ENCODE measurements at places on chromosomes 5 and 9.

DNA sequence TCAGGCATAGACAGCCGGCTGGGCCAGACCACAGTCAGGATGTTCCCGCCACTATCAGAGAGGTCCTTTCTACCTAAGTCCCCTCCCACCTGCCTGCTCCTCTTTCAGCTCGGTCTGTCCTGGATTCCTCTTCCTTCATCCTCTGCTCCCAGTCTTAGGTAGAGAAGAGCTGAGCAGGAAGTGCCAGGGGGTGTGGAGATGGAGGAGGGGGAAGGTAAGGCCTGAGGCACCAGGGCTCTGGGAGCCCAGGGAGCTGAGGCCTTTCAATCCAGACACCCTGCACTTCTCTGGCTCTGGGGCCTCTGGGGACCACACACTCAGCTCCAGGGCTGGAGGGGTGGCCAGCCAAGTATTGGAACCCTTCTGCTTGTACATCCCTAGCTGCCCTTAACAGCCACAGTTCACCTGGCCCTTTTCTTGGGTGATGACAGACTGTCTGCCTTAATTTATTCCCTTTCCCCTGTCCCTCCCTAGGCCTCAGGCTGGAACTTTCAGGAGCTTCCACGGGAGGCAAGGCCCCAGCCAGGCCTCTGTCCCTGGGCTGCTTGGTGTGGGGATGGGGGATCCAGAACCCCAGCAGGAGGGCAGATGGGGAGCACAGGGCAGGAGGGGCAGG lies 15.6 kb downstream of the IRF1 start:
- DNase-seq = no peak

DNA sequence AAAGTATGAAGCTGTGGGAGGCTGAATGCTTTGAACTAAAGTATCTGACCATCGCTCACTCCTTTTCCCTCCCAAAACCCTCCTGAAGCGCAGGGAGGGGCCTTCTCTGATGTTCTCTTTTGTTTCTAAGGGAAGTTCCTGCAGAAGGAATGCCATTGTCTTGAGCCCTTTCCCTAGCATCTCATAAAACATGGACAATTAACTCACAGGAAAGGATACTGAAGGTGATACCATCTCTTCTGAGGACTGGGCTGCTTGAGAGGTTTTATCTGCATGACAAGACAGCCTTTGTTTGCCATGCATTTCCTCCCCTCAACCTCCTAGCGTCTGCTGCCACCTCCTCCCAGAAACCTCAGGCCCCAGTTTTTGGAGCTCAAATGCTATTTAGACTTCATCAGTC lies 4.3 kb upstream of the RMND5B start:
- no peak for DNase-seq

- no peak for DNase-seq
Observed at GRCh38 chr5:94218374-94218773, 400.0 kb downstream of the KIAA0825 start.

GRCh38 chr5:10715605-10716290 lies 45.3 kb downstream of the DAP start:
- no peak for DNase-seq

DNA sequence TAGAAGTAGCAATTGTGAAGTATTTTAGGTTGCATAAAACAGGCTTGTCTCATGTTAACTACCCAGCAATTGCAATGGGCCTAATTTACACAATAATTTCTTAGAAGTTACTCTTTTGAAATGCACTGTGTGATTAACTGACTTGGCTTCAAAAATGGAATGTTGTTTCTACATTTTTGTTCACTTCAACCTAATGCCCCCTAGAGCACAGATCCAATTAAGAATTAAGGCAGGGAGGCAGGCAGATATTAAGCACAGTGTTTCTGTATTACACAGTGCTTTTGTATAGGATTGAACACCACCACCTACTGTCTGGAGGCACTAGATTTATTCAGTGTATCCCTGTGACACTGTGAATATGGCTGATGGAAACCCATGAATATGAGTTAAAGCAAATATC lies 302.1 kb downstream of the FBXL17 start:
- DNase-seq = no peak

- DNase-seq = no peak
Observed at GRCh38 chr5:137624786-137625349, 111.0 kb downstream of the KLHL3 start.

DNA sequence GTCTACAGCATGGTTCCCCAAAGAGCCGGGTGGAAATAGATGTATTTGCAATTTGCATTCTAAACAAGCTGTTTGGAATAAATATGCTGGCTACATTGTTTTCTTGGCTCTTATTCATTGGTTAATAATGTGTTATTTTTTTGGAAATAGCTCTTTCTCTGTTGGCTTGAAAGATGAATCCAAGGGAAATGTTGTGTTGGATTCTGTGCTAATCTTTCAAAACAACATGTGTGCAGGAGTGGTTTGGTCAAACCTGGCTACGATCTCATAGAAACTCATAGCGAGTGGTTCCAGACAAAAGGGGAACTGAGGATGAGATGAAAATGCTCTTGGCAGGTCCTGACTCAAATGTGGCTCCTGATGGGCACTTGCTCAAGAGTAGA lies 63.7 kb upstream of the CXCL14 start:
- no peak for DNase-seq
